SK-N-SH treated with all-trans-retinoic acid at 6 μM for 48 hours (cell line): ENCODE measurements at places on chromosomes 13 and 19.

DNA sequence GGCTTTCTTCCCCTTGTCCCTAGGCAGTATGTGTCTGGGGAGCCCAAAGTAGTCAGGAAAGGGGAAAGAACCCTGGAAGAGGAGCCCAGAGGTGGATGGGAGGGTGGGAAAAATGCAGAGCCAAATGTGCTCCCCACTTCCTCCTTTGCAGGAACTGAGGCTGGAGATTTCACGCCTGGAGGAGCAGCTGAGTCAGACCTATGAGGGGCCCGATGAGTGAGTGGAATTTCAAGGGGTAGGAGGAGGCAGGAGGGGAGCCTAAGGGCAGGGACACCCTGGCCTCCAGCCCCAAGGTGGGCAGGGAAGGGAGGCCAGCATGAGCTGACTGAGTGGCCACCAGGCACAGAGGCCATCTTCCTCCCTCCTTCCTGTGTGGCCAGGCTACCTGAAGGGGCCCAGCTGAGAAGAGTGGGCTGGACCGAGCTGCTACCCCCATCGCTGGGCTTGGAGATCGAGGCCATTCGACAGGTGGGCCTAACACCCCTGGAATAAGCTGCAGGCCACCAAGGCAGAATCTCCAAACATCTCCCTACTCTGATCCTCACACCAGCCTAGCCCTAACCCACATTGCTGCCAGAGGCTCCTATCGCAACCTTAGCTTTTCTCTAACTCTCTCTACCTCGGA, 14.3 kb downstream of the PTH2 start:
- no peak for ATAC-seq

GRCh38 chr19:39064405-39064804, 19.8 kb upstream of the ACP7 start:
- ATAC-seq = no peak

DNA sequence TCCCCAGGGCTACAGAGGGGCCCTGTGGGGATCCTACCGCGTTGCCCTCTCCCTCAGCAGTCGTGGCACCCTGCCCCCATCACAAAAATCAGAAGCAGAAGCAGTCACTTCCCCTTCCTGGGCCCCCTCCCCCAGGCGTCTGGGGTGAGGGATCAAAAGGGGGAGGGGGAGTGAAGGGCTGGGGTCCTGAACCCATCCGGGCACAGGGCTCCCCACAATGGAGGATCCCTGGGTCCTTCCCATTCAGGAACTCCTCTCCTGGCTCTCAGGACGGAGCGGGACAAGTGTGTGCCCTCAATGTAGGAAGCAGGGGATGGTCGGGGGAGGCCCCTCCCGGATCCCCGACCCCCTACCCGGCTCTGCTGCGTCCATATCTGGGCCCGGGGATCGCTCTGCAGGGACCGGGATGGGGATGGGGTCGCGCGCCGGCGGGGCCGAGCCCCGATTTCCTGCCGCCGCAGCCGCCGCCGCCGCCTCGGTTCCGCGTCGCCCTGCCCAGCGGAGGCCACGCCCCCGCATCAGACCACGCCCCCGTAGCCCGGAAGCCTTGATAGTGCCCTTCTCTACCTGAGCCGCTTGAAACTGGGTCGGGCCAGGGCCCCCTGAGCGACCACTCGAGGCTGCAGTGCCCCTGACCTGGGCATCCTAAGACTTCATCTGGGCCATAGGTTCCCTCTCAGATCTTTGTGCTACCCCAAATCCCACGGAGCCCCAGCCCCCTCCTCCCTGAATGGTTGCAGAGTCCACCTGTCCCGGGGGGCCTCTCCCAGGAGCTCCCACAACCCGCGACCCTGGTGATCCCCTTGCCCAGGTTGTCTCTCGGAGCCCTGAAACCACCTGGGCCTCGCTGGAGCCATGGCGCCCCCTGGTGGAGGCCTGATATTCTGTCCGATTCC, at the start of gene GMIP:
GMIP (minus strand) TSS at position 500 of the 896 bp plus-strand sequence; CDS start at position 372, 128 bp downstream.
- peak; percentile 84 for ATAC-seq

DNA sequence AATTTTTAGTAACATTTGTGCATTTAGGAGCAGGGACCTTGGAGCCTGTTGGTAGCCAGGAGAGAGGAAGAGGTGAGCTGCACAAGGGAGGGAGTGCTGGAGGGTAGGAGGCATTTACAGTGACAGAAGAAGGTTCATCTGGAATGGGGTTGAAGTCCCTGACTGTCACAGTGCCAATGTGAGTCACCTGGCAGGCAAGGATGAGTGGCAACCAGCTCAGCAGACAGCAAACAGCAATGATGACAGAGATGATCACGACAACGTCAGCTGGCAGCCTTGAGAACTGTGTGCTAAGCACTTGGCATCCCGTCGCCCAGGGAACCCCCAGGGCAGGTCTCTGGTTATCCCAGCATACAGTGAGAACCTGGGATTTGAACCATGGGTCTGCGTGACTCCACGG, 2.6 kb downstream of the OR10H5 start:
- no peak for ATAC-seq

DNA sequence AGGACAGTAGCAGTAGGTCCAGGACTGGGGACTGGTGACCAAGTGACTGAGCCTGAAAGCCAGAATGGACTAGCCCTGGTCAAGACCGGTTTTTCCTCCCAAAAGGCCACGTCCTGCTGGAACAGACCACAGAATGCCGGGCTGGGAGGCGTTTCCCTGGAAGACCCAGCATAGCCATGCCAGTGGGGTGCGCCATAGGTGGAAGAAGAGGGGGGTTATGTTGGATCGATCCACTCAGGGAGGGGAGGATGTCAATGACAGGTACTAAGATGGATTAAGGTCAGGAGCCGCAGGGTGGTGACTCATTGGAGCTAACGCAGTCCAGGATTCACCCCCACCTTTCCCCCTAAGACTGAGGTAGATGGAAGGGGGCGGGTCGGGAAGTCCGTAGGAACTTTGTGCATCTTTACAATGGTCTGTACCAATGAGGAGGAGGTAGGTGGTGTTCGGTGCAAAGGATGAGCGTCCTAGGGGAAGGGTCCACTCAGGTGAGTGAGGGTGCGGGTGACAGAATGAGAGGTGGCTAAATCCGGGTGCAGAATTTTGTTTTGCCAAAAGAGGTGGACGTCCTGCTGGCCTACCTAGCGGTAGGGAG, 21.0 kb downstream of the VASP start:
- no peak; the same call in 1 of the 3 replicates for ATAC-seq

DNA sequence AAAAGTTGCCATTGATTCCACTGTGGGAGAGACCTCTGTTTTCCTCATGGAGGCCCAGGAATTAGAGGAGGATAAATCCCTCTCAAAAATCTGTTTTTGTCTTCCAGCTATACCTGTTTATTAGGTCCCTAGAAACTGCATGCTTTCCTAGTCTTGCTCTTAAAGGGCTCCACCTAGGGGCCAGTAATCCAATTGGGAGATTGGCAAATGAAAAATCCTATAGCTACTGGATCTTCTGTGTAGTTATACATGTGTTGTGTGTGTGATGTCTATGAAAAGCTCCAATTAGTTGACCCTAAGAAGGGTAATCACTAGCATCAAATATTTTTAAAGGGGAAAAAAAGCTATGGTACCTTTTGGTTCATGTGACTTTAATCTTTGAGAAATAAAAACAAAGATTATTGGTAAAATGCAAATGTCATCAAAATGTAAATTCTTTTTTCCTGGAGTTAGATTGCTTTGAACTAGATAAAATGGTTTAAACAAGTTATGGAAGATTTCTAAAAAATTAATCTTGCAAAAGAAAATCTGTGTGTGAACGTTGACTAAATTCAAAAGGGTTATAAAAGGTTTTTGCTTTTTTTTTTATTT, 63.4 kb upstream of the C1QTNF9B start:
- ATAC-seq = peak; percentile 84

DNA sequence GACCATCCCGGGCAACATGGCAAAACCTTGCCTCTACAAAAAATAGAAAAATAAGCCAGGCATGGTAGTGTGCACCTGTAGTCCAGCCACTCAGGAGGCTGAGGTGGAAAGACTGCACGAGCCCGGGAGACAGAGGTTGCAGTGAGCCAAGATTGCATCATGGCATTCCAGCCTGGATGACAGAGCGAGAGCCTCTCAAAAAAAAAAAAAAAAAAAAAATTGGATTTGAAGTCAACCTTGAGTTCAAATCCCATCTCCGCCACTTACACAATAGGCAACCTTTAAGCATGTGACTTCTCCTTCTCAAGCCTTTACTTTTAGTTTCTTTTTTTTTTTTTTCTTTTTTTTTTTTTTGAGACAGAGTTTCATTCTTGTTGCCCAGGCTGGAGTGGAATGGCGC, 12.0 kb downstream of the KASH5 start:
- ATAC-seq = no peak

DNA sequence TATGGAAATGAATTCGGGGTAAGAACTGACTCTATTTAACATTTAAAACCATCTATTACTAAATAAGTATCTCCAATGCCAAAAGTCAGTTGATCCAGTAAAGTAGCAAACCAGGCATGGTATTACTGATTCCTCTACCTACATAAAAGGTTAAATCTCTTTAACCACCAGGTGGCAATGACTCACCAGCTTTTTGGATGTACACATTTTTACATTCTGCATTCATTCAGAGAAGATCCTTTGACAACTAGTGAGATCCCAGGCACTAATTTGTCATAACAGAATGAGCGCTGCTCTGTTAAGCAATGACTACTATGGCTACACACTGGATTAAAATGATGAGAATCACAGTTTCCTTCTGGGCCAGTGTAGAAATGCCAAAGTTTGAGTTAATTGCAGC, 329.8 kb upstream of the GPC6 start:
- 0 out of 3 replicates have a peak, but pooled peaks have one; percentile 43 for ATAC-seq

GRCh38 chr13:111429064-111429558, 108.7 kb downstream of the TEX29 start:
- peak; percentile 80 for ATAC-seq

DNA sequence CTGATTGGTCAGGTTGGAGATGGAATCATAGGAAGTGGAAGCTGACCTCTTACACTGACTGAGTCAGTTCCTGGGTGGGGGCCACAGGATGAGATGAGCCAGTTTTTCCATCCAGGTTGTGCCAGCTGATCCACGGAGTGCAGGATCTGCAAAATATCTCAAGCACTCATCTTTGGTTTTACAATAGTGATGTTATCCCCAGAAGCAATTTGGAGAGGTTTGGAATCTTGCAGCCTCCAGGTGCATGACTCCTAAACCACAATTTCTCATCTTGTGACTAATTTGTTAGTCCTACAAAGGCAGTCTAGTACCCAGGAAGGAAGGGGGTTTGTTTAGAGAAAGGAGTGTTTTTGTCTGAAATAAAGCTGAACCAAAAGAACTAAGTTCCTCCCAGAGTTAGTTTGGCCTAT, 212.8 kb downstream of the SLITRK6 start:
- ATAC-seq = no peak

GRCh38 chr19:33345163-33345562, 28.3 kb upstream of the CEBPG start:
- no peak for ATAC-seq

DNA sequence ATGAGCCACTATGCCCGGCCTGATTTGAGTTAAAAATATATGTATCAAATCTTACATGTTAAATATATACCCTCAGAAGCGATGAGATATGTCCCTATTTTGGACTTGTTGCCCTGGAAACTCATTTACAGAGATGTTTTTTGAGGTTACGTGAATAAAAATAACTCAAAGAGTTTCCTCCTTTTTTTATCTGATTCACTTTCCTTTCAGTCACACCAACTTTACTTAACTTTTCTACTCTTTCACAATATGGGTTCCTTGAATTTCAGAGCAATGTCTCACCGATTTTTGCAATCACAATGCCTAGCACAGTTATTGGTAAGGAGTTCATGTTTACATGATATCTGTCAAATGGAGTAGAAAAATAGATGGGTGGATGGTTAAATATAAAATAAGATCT, 2.3 kb downstream of the OR7C2 start:
- no peak for ATAC-seq

DNA sequence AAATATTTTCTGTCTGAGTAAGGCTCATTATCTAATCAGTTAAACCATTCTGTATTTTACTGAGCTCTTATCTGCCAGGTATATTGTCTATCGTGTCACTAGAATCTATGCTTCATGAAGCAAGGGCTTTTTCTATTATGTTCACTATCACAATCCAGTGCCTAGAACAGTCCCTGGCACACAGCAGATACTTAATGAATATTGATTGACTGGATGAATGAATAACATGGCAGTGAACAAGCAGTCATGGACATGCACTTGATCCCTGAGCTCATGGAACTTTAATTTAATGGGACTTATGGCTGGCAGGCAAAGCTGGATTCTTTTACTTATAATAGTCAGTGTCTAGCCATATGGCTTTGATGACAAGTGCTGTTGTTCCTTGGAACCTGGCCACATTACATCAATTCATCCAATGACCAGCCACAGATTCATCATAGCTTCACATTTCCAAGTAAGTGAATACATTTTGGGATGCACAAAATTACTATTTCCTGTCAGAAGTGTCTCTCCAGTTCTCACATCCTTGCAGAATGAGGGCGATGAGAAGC, 214.8 kb downstream of the COG6 start:
- peak; percentile 10; the same call in 2 of the 3 replicates for ATAC-seq

GRCh38 chr19:42441049-42441445, 1.7 kb downstream of the CXCL17 start:
- ATAC-seq = no peak

DNA sequence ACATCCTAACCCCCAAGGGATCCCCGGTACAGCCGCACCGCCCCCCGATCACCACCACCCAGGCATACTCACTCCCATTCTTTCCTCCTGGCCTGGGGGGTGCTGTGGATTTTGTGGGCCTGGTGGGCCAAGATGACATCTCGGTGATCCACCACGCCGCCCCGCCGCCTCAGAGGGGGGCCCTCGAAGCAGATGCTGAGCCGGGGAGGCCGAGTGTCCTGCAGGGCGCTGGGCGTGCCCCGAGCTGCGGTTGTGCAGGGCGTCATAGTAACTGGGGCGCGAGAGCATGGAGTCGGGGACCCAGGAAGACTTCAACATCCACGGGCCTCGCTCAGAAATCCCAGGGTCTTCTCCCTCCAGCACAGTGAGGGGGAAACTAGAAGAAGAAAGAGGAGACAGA, 93.4 kb upstream of the CACNA1A start:
- peak; percentile 12; the same call in 1 of the 3 replicates for ATAC-seq

DNA sequence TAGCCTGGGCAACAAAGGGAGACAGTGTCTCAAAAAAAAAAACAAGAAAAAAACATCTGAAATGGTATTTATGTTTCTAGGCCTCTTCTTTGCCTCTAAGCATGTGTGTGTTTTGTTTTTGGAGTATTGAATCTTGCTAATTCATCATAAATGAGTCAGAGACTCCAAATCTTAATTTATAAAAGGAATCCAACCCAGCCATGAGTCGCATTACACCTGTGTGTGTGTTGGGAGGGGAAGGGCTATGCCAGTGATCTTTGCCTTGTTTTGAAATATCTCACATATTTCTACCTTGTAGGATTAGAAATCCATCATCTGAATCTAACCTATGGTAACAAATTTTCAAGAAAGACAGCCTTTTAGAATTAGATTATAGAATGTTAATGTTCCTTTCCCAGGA, 4.0 kb downstream of the ZNF331 start:
- ATAC-seq = no peak
